NCI-H1105 (cell line): ENCODE measurements at places on chromosomes 7 and 10.

DNA sequence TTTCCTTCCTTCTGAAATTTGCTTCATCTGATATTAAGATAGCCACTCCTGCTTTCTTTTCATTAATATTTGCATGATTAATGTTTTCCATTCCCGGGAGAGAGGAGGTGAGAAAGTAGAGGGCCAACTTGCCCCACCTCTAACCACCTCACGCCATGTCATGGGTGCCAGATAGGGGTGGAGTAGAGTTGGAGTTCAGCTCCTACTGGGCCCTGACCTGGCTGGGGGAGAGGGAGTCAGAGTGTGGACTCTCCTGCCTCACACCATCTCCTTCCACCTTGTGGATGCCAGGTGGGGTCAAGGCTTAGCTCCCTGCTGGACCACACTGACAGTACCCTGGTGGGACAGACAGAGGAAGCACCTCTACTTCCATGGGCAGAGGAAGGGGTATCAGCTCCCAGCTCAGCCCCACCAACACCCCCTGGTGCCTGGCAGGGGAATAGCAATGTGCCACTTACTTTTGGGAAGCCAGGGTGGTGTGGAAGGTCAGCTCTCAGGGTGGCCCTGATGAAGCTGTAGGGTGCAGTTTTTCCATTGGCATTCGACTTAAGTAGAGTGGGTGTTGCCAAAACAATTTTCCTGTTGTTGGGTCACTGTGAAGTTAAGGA, 28.0 kb downstream of the CHST12 start:
- no peak for DNase-seq

DNA sequence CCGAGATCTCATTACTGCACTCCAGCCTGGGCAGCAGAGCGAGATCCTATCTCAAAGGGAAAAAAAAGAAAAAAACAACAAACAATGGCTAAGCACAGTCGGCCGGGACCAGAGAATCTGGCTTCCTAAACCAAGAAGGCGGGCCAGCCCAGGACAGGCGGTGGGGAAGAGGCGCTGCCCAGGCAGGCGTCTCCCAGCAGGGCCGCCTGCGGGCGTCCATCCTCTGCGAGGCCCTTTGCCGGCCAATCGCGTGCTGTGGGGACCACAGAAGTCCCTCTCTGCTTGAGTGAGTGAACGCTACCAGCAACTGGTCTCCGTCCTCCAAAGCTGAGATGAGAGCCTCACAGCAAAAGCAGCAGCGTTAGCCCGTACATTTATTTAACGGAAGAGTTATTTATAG, 14.7 kb upstream of the BMS1 start:
- DNase-seq = no peak

GRCh38 chr7:12930534-12930933, 243.1 kb downstream of the ARL4A start:
- DNase-seq = no peak

GRCh38 chr7:50771120-50772002, 11.3 kb downstream of the GRB10 start:
- no peak for DNase-seq

GRCh38 chr10:124289851-124290795, 128.6 kb downstream of the OAT start:
- DNase-seq = no peak

DNA sequence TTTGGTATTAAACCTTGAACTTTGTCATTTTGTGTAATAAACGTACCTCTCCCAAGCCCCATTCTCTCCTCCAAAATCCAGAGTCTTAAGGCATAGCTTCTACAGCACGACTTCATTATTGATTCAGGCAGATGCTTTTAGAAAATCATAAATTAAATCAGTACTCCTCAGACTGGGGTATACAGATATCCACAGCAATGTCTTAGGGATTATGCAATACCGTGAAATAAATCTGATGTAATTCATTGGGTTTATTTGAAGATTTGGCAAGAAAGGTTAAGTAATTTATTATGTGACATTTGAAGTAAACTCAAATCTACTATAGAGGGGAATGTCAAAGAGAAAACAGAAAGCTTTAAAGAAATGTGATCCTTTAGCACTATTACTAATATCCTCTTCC, 246.1 kb upstream of the PLXDC2 start:
- no peak for DNase-seq

- DNase-seq = no peak
Observed at GRCh38 chr10:133286366-133286765, 9.7 kb upstream of the ADAM8 start.

GRCh38 chr10:48232717-48233447, 41.6 kb downstream of the FRMPD2 start:
- no peak for DNase-seq

DNA sequence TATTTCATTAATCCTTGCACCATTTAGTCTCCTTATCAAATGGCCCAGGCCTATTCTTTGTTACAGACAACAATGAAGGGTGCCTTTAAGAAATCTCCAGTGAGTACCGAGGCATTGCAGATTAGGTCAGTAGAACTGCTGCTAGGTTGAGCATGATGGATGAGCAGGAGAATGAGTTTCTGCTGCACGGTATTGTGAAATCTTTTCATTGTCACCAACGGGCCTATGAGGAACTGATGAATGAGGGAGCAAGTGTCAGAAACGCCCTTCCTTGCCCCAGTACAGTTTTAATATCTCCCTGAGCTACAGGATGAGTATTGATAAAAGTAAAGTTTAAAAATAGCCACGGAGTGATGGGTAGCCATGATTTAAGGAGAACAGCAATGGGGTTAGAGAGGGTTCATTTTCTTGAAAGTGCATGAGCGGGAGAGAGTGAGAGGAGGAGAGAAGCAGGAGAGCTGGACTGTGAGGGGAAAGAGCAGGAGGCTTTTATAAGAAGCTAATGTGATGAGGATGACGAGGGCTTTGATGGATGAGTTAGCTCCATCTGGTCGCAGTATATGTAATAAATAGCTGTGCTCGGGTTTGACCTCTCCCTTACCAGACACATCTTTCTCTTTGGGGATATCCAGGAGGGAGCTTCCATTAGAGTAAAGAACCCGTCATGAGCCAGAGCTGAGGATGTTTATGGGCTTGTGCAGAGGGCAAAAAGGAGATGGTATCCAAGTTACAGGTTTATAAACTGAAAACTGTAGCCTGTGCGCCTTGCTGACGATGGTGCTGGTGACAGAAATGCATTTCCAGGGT, 526.1 kb downstream of the LRMDA start:
- no peak for DNase-seq

DNA sequence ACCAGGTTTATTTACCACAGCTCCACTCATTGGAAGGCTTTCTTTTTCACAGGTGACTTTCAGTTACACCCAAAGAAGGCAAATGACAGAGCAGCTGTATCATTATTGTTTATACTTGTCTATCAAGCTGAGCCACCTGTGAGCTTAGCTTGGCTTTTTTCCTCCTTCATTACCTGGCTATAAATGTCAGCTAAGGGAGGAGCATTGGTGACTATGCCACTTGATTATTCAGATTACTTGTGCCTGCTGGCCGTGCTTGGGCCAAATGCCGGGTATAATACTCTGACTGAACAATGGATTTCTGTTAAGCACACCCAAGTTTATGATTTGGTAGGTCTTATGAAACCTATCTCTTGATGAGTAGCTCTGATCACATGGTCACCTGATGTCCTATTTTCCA, 9.9 kb upstream of the GNAT3 start:
- no peak for DNase-seq

GRCh38 chr7:82859106-82859850, 303.4 kb downstream of the PCLO start:
- no peak for DNase-seq

GRCh38 chr10:95404462-95404858, 113.7 kb upstream of the PDLIM1 start:
- DNase-seq = no peak

DNA sequence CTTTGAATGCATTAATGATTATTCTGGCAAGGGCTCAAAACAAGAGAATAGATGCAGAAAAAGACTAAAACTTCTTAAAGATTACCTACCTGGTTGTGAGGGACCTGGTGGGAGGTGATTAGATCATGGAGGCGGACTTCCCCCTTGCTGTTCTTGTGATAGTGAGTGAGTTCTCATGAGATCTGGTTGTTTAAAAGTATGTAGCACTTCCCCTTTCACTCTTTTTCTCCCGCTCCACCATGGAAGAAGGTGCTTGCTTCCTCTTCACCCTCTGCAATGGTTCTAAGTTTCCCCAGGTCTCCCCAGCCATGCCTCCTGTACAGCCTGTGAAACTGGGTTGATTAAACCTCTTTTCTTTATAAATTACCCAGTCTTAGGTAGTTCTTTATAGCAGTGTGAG, 226.6 kb downstream of the ARHGAP12 start:
- no peak for DNase-seq

DNA sequence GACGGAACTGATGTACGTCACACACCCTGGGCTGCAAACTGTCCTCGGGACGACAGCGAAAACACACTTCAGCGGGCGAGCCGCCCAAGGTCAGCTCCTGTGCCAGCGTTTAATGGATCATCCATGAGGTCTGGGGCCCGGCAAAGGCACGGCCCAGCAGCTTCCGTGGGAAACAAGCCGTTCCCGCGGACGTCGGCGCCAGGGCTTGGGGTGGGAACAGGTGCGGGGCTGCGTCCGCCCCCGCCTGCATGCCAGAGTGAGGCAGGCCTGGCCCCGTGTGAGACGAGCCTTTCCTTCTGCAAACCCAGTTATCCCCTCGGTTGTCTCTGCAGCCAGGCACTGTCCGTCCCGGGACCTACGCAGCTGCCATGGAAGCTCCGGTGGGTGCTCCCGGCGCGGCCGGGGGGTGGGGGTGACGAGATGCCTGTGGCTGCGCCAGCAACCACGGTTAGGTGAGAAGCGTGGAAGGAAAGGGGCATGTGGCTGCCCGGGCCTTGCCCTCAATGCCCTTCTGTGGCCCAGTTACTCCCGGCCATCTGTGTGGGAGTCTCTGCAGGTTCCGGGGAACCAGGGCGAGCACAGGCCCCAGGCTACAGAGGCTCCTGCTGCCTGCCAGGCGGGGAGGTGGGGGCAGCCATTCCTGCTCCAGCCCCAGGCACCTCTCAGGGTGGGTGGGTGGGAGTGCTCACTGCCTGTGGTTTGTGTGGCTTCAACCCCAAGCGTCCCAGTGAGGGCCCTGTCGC, 42.2 kb upstream of the PDGFA start:
- DNase-seq = no peak

- no peak for DNase-seq
Observed at GRCh38 chr7:74682829-74683228, 25.3 kb downstream of the GTF2I start.
